Fibroblast of the aortic adventitia (primary cell): ENCODE measurements at places on chromosomes 5 and 9.
A peak's percentile ranks its signal among the peaks of the same experiment; 100 is the strongest.

DNA sequence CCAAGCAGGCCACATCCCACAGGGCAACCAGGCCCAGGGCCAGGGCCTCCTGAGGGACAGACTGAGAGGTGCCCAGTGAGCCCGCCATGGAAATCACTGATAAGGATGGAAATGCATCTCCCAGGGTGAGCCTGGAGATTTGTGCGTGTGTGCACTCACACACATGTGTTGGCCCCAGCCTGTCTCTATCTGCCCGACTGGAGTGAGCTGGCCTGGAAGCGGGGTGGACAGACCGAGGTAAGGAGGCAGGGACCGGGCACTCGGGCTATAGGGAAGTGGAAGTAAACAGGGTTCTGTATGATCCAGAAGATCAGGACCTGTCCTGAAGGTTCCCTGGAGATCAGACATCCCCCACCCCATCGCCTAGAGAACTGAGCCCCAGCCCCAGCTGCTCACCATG, 17.4 kb downstream of the GFI1B start:
- no peak for DNase-seq

GRCh38 chr9:107693625-107694326, 204.2 kb upstream of the KLF4 start:
- peak; percentile 51 for DNase-seq

- DNase-seq, result no peak
Measured at GRCh38 chr9:18245911-18246310, 228.0 kb upstream of the ADAMTSL1 start.

- DNase-seq, result peak; percentile 18
Measured at GRCh38 chr5:180172447-180173197, 36.4 kb downstream of the RASGEF1C start.

DNA sequence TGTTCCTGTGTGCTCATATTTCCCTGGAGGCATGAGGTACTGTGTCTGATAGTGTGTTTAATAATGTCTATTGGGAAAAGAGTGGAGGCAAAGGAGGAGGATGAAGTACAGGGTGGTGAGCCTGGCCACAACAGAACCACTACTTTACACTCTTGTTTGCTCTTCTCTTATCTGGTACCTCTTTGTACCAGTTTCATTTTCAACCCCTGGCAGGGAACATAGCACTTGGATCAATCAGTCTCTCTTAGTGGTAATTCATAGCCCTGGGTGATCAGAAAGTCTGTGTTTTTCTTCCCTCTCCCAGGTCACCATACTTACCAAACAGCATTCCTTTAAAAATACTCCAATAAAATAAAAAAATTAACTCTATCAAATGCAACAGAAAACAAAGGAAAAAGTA, 105.4 kb downstream of the DMRT2 start:
- no peak for DNase-seq

- DNase-seq, result no peak
Measured at GRCh38 chr5:174900240-174900865, 176.0 kb downstream of the MSX2 start.

- no peak for DNase-seq
Measured at GRCh38 chr5:54519509-54519876, 1.9 kb downstream of the SNX18 start.

DNA sequence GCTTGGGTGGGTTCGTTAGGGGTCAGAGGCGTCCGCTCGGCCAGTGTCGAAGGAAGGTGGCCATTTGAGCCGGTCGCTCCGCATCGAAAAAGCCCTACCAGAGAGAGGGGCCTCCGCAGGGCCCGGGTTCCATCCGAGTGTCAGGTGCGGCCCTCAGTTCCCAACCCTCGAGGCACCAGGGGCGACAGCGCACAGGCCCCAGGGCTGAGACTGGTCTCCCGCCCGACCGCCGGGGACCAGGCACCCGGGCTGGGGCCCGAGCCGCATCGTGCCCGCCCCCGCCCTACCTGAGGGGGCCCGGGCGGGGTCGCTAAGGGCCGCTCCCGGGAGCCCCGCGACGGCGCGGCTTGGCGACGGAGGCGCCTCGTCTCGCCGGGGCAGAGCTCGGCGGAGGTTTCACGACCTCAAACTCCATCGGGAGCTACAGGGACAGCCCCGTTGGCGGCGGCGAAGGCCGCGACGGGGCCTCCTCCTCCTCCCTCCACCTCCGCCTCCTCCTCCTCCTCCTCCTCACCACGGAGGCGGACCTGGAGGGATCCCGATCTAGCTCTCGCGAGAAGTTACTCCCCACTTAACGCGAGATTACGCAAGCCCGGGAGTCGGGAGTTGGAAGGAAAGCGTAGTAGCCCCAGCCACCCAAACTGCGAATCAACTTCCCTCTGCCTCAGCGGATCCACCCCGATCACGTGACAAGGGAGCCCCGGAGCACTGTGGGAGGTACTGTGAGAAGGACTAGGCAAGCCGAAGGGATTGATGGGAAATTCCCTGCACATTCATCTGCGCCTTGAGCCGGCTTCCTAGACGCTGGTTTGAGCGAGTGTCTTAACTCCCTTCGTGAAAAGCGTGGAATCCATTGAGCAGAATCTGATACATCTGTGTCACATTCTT, at the start of gene RC3H2:
Gene RC3H2 (minus strand): TSS at position 537 of the 888 bp plus-strand sequence. CDS start 7,850 bp downstream, outside the sequence.
- DNase-seq, result peak; percentile 100

- DNase-seq, result no peak
Measured at GRCh38 chr5:133652951-133653759, 40.8 kb upstream of the FSTL4 start.

GRCh38 chr5:61026004-61026403, 81.0 kb downstream of the NDUFAF2 start:
- no peak for DNase-seq

DNA sequence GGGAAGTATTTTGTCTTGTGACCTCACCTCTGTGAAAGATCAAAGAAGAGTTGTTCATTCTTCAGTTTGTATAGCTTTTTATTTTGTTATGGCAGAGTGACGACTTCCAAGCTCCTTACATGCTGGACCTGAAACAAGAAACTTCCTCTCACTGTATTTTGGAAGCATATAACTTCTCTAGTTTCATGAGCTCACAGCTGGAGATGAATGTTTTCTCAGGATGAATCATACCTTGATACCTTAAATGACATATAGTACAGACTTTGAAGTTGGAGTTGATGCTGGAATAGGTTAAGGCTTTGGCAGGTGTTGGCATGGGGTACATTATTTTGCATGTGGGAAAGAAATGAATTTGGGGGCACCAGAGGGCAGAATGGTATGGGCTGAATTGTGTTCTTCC, 112.5 kb downstream of the SLC25A46 start:
- peak; percentile 29 for DNase-seq

- DNase-seq, result peak; percentile 84
Measured at GRCh38 chr5:38615981-38616451, 59.6 kb upstream of the LIFR start.

DNA sequence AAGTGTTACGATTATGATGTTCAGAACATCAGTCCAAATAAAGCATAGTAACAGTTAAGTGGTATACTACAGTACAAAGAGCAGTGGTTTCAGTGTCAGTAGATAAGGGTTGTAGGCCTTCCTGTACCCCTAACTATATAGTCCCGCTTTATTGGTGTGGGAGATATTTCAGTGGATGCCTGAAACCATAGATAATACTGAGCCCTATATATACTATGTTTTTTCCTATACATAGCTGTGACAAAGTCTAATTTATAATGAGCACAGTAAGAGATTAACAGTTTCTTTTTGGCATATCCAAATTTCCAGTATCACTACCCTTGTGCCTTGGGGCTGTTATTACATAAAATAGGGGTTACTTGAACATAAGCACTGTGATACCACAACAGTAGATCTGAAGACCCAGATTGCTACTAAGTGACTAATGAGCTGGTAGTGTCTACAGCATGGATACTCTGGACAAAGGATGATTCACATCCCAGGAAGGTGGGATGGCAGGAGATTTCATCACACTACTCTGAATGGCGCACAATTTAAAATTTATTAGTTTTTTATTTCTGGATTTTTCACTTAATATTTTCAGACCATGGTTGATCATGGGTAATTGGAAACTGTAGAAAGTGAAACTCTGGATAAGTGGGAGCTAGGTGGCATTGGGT, 119.3 kb downstream of the RPS23 start:
- peak; percentile 69 for DNase-seq

DNA sequence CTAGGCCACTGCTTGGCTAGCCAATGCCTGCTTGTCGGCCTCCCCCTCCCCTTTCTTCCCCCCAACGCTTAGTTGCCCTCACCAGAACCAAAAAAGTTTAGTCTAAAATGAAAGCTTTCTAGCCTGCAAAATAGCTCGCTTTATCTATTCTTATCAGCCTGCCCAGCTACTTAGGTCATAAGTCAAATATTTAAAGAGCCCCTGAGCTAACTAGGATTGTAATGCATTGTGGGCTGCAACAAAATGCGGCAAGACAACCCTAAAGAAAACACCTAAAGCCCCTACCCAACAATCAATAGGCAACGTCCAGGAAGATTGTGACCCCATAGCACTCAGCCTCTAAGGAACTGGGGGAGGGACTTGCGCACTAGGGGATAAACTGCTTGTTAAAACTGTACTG, 38.6 kb upstream of the PCSK5 start:
- DNase-seq, result no peak

- DNase-seq, result no peak
Measured at GRCh38 chr9:131706608-131706970, 33.3 kb downstream of the RAPGEF1 start.

DNA sequence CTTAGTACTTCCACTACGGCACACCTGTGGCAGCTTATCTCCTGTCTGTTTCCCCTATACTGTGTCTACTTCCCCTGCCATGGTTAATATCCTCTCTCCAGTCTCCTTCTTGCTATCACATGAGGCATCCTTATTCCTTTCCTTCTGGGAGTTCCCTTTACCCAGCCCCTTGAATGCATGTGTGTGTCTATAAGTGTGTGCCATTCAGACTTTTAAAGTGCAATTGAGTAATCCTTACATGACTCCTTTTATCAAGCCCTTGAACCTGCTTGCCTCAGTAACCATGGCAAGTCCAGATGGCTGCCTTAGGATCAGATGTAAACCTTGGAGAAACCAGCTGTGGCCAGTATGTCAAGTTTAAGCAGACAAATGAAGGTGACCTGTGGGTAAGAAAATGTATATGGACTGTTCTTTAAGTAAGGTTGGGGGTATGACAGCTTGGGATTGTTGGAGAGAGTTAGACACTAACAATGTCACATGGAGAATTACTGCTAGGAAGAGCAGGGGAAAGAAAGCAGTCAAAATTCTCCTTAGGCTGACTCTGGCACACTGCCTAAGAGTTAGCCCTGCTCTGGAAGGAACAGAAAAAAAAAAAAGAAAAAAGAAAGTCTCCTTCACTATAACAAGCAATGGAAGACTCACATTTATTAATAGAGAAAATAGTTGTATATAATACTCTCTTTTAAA, 142.1 kb downstream of the HINT1 start:
- no peak for DNase-seq

DNA sequence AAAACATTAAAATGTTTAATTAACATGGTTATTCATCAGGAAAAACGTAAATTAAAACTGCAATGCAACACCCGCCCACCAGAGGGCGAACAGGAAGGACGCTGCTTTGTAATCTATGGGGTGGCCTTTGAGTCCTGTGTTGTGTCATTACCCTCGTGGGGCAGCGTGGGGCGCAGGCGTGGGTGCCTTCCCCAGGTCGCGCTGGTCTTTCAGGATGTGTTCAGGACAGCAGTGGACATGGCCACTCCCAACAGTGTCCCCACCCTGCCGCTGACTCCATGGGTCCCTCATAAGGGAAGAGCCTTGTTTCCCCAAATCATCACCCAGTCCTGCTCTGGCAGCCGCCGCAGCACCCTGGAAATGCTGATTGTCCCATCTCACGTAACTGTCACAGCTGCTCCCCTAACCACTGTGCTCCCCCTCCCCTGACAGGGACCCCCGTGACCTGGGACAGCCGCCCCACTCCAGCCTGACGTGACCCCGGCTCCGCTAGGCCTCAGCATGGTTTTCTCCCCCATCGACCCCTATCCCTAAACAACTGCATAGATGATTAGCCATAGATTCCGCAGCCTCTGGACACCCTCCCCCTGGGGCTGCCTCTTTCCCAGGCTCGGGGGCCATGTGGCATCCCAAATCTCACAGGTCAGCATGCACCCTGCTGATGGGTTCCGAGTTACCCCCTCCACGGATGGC, 36.4 kb downstream of the GLT6D1 start:
- peak; percentile 37 for DNase-seq

GRCh38 chr9:134267881-134268724, 58.2 kb upstream of the RXRA start:
- no peak for DNase-seq

DNA sequence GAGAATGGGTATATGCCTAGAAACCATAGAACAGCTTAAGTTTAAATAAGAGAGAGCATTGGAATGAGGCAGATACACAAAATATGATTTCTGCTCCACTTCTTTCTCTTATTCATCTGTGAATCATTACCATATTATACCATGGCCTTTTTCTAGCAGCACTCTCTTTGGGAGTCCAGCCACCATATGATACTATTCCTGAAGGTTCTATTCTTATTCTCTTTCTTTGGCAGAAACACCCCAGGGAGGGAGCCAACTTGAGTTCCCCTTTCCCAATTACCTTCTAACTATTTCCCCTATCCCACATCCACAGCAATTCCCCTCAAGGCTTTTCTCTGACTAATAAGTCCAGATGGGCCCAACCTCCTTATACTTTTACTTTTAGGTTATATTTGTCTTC, 55.9 kb downstream of the NDUFAF2 start:
- peak; percentile 86 for DNase-seq

DNA sequence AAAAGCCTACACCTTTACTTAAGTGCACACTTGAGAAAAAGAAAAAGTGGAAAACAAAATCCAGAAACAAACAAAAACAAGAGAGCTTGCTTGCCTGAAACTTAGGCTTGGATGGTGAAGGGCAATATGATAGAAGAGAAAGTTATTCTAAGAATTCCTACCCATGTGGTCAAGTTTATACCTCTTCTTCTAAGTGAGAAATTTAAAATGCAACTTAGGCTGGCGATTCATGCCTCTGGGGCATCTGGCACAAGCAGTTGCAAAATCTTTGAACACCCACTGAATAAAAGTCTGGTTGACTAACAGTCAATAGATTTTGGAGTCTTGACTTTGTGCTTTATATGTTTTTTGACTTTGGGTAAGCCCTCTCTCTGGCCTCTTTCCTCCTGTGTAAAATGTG, 239.6 kb downstream of the KDM4C start:
- DNase-seq, result no peak

GRCh38 chr5:170565072-170565471, 61.3 kb downstream of the KCNIP1 start:
- DNase-seq, result no peak

- DNase-seq, result no peak
Measured at GRCh38 chr9:90449213-90449925, 193.3 kb downstream of the DIRAS2 start.

GRCh38 chr9:89434636-89435035, 63.3 kb downstream of the SEMA4D start:
- no peak for DNase-seq

- DNase-seq, result no peak
Measured at GRCh38 chr9:89745601-89746376, 141.0 kb downstream of the GADD45G start.

DNA sequence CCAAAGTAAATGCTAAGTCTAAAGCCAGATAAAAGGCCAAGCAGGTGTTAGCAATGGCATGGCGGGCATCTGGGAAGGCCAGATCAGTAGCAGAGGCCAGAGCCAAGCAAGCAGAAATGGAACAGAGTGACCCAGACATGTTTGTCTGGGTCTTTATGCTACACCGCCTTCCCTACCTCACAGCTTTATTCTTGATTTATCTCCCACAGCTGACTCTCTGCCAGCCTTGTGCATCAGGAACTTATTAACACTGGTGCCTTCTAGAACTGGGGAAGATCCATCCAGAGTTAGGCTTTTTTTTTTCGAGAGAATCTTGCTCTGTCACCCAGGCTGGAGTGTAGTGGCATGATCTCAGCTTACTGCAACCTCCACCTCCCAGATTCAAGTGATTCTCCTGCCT, 112.5 kb upstream of the SLC44A1 start:
- DNase-seq, result no peak
